Pons (tissue), 1 donor: ENCODE measurements at places on chromosomes 3 and 15.

GRCh38 chr15:93771196-93772030, 459.9 kb upstream of the MCTP2 start:
- DNase-seq, result no peak

DNA sequence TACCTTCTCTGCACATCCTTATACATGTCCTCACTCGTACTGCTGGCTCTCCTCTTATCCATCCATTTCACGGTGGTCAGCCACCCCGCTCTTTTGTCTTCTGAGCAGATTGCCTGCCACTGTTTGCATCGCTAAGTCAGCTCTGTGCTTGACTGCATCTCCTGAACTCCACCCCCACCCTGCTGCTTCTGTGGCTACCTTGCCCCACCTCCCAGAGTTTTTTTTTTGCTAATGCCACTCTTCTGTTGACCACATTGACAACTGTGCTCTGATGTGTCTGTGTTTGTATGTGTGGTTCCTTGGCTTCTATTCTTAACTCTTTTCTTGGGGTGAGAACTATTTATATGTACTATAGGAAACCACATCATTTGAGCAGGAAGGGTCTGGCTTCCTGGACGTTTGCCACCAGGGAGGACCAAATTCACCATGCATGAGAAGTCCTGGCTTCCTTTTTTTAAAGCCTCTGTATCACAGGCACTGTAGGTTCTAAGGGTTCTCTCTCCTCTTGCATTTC, 12.8 kb upstream of the MTMR10 start:
- DNase-seq, result peak; percentile 67

- DNase-seq, result no peak
These were observed 99.2 kb downstream of the CACNA1D start for GRCh38 chr3:53593611-53594010.

GRCh38 chr3:185082149-185082548, 70.7 kb downstream of the C3orf70 start:
- DNase-seq, result no peak

DNA sequence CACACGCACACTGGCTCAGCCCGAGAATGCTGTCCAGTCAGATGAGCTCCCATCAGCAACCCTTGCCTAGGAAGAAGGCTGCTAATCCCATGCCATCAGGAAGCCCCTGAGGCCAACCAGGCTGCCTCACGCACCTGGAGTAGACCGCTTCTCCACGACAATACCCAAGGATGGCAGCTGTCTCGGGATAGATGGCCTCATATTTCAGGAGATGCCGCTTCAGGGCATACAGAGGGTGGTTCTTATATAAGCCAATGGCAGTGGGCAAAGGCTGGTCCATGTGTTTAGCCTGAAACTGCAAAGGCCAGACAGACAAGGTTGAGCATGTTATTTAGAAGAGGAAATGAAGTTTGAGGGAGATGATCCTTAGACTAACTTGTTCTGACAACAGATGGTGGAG, 22.2 kb downstream of the XPC start:
- no peak for DNase-seq

DNA sequence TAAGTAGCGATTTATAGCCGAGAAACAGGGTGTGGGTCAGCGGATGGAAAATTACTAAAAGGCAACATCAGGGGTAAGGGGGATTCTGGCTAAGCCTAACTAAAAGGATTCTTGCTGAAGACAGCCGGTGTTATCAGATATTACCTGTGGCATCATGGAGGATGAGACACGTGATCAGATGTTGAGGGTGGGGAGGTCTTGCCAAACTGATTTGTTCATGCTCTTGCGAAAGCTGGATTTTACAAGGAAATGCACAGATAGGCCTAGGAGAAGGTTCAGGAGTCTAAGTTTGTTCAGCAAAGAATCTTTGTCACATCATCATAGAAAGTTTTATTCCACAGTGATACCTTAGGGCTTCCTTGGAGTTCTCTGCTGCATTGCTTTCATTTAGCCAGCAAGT, 396.8 kb upstream of the TBL1XR1 start:
- DNase-seq, result no peak

GRCh38 chr3:197564097-197564843, 8.5 kb upstream of the BDH1 start:
- DNase-seq, result no peak

DNA sequence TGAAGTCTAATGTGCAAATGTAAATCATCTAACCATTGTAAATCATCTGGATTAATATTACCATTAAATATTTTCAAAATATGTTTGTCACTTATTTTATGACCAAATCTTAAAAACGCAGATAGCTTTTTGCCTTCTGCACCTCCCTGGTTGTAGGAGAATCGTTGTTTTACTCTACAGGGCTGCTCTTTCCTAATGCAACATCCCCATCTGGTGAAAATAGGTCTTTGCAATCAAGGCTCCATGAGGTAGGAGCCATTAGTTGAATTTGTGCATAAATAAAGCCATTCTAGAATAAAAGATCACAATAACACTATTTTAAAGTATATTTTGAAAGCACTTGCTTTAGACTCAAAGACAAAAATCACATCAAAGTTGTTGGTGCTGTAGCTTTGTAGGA, 535.6 kb upstream of the AGTR1 start:
- DNase-seq, result peak; percentile 50

DNA sequence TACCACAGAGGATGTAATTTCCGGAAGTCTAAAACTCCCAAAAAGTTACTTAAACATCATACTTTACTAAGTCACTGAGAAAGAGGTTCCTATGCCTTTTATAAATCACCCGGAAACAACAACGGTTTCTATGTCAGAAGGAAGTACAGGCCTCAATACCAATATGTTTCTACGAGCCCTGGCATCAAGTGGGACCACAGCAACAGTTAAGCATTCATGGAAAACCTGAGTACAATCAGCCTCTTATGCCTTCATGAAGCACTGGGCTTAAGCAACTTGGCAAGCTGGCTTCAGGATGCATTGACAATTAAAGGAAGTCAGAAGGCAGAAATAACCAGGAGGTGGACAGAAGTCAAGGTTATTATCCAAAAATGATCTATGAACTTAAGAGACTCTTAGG, 19.1 kb upstream of the B3GNT5 start:
- DNase-seq, result peak; percentile 88

DNA sequence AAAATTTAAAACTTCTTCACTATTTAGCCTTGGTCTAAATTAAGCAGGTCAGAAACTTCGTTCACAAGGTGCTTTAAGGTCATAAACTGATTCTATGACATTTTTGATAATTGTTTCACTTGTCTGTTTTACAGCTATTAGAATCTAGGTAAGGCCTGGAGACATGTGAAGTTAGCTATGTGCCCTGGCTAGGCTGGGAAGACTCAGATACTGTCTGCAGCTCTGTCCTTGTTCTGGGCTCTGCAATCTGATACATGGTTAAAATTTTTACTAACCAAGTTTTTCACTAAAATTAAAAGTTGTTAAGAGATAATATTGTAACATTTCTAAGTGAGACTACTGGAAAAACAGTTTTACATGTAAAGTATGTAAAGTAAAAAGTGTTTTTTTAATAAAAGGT, 479.6 kb upstream of the EPHA6 start:
- no peak for DNase-seq

DNA sequence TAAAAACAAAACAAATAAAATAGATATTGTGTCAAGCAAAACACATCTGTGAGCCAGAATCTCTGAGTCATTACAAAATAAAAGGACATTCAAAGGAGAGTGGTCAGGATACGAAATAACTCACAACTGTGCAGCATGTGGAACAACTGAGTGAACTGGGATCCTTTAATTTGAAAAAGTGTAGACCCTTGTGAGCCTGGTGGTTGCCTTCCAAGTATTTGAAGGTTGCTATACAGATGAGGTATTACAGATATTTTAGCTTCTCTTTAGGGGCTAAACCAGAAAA, 26.7 kb downstream of the KCNMB2 start:
- no peak for DNase-seq

DNA sequence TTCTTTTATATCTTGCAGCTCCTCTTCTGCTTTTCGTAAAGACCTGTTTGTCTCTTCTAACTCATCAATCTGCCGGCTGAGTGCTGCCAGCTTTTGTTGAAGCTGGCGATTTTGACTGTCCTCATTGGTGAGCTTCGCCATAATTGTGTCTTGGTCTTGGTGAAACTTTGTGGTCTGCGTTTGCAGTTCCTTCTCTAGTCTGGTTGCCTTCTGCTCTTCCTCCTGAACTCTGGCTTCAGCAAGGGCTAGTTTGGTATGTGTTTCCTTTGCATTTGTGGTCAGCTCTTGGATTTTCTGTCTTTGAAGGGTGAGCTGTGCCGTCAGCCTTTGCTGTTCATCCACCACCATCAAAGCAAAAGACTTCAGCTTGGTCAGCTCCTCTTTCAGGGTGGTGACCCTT, 32.9 kb downstream of the CMSS1 start:
- no peak for DNase-seq

DNA sequence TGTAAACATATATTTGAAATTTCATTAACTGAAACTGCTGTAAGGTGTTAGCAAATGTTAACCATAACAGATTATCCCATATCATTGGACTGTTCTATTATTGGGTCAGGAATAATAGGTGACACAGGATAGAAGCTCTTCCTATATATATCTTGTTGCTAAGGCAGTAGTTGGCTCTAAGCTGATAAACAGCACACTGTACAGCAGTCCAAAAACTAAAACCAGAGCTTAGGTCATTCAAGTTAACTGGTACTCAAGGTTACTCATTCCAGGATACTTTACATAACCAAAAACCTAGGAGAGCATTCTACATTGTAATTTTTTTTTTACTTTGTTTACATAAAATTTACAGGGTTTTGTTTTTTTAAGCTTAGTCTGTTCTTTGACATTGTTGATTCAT, 8.9 kb downstream of the DNAJC19 start:
- DNase-seq, result no peak

DNA sequence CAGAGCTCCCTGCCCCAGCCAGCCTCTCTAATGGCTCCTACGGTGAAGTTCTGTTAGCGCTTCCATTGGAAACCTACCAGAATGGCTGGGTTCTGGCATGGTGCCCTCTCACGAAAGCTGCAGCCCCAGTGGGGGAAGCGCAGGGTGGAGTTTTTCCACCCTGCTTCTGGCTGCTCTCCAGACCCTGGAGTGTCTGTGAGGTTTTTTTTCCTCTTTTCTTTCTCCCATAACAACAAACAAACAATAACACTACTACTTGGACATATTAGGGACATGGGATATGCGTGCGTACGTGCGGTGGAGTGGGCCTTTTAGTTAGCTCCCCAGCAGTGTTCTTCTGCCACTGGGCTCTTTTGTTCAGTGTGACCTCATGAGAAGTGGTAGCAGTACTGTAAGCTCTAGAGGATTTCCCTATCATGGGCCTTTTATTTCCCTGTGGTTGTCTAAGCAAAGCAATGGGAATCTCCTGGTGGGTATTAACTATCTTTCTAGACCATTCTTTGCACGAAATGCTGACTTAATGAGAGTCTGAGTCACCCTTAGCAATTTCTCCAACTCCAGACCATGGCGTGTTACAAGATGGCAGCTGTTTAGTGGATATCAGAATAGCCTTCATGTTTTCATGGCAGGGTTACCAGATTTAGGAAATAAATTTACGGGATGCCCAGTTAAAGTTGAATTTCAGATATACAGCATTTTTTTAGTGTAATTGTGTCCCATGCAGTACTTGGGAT, 161.9 kb downstream of the FNDC3B start:
- DNase-seq, result no peak

DNA sequence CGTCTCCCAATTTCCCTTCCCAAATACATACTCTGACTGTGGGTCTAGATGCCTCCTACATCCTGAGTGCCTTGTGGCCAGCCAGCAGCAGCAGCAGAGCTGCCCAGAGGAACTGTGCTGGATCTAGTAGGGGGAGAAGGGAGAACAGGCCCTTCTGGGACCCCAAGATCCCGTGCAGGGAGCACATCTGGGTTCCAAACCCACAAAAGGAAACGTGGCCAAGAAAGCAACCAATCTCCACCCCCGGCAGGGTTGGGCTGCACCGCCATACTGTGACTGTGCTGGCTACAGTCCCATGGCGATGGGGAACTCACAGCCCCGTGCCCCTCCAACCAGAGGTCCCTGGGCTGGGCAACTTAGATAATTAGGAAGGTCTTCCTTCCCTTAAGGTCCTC, 86.3 kb downstream of the PPCDC start:
- no peak for DNase-seq

DNA sequence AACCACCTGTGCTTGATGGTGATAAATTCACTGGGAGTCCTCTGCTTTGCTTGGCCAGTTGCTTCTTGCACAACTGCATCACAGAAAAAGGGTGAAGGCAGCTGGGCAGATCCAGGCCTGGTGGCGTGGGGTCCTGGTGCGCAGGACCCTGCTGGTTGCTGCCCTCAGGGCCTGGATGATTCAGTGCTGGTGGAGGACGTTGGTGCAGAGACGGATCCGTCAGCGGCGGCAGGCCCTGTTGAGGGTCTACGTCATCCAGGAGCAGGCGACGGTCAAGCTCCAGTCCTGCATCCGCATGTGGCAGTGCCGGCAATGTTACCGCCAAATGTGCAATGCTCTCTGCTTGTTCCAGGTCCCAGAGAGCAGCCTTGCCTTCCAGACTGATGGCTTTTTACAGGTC, 31.1 kb upstream of the IQCF2 start:
- DNase-seq, result no peak

GRCh38 chr3:184592371-184593219, 31.0 kb downstream of the EPHB3 start:
- DNase-seq, result no peak

- no peak for DNase-seq
These were observed 15.1 kb downstream of the SH2D7 start for GRCh38 chr15:78107471-78107870.

DNA sequence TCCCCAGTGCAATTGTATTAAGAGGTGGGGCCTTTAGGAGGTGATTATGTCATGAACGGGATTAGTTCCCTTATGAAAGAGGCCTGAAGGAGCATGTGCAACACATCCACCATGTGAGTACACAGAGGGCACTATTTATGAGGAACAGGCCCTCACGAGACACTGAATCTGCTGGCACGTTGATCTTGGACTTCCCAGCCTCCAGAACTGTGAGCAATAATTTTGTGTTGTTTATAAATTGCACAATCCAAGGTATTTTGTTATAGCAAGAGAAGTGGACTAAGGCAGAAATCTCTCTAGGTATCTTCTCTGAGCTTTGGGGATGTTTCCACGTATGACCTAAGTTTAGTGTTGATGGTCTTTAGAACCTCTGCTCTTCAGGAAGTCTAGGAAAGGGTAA, 149.3 kb upstream of the CBLB start:
- DNase-seq, result no peak

DNA sequence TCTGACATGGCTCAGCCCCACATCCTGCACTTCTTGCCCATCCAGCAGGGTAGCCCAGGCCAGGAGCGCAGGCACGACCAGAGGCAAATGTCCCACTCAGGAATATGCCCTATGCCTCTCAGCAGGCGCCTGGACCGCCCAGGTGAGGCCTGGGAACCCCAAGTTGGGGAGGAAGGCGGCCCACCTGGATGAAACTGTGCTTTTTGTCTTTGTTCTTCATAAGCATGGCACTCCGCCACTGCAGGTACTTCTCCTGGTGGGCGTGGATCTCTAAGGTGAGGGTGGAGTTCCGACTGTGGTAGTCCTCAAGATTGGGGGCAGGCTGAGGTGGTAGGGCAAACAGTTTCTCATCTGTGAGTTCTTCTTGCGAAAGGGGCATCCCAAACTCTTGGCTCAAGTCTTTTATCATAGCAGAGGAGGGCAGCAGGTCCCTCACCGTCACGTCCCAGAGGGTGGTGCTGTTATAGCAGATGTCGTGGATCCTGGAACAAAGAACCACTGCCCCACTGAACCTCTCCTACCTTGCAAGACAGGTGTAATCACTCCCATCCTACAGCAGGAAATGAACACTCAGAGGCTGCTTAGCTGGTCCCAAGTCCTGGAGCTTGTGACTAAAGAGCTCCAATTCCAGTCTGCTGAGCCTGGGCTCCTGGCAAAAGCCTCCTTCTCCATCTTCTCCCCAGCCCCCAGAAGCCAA, 53.2 kb downstream of the ACAD9 start:
- no peak for DNase-seq

- no peak for DNase-seq
These were observed 4.9 kb upstream of the P3H2 start for GRCh38 chr3:190125436-190126068.

- DNase-seq, result no peak
These were observed 99.2 kb upstream of the NUDT16 start for GRCh38 chr3:131282379-131282778.
